MCF 10A (cell line): ENCODE measurements at places on chromosomes 16 and 17. TPM values are rescaled to one million over a fixed set of nuclear protein-coding genes. Genes with fewer than 3 reads are reported as not detected.

- DNase-seq = peak; percentile 80
Measured at GRCh38 chr16:4200000-4200780, 41.7 kb downstream of the SRL start.

ACSM5 gene
- 0.22 and 0.54 TPM in 2 replicates for total RNA-seq

KRTAP4-3 gene
- total RNA-seq = not detected in 2 replicates

DNA sequence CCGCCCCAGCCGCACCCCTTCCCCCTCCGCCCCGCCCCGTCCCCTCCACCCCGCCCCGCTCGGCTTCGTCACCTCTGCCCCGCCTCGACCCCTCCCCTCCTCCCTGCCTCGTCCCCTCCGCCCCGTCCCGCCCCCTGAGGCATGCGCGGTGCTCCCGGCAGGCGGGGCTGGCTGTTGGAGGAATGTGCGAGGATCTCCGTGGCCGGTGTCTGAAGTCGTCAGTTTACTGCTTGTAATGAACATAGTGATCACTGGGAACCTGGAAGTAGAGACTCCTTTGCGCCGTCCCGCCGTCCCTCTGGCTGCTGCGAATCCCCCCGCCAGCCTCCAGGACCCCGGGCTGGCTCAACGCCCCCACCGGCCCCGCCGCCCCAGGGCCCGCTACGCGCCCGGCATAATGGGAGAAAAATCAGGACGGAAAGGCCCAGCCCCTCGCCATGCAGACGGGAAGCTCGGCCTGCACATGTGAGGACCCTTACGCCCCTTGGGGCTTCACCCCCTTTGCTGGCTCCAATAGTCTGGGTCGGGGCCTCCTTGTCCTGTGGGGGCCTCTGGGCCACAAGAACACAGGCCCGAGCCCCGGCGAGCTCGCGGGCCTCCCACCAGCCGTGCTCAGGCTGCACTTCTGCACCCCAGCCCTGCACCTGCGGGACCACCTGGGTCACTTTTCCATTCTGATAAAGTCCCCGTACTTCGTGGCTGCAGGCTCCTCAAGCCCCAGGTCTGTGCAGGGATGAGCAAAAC lies 743.1 kb downstream of the KCNJ18 start:
- DNase-seq = no peak

DNA sequence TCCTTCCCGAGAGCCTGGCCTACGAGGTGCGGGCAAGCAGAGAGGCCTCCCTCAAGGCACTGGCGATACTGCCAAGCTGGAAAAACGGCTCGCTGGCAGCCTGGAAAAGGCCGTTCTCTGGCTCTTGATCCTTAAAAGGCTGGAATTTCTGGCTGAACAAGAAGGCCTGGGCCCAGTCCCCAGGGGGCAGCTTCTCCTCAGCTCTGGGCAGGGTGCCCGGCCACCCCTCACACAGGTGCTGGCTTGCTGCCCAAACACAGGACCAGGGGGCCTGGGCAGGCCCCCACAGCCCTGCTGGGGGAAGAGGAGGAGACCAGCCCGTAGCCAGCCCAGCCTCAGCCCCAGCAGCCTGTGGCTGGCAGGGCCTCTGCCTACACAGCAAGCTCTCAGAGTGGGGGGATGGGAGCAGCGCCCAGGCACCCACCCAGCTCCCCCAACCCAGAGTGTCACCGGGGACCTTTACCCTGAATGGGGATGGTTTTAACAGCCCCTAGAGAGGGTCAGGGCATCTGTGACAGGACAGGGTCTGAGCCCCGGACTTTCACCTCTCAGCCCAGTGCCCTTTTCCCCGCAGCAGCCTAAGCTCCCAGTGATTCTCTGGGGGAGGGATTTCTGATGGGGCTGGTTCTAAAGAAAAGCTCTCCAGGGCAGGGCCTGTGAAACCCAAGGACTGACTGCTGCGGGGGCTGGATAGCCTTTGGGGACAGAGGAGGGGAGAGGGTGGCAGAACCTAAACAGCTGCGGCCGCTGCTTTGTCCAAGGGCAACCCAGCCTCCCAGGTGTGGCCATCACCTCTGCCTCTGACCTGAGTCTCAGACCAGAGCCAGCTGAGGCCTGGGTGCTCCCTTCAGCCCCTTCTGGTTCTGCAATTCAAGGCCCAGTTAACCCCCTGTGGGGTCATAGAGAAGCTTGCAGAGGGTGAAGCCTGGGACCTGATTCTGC lies 38.6 kb upstream of the TOB1 start:
- DNase-seq = peak; percentile 34

NEUROD2 gene
- total RNA-seq = not detected in 2 replicates

DNA sequence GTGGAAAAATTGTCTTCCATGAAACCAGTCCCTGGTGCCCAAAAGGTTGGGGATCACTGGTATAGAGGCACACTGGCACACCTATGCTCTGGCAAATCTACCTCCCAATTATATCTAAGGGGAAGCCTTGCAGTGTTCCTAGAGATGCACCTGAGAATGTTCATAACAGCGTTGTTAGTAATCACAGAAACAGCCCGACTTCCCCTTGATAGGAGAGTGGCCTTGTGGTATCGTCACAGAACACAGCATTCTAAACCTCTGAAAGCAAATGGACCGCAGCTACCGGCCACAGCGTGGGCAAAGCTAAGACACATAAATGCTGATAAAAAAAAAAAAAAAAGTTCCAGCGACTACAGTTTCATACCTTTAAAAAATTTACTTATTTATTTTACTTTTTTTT lies 39.1 kb upstream of the ADGRG1 start:
- DNase-seq = no peak

GRCh38 chr17:43393944-43394482 lies 4.8 kb upstream of the ARL4D start:
- DNase-seq = peak; percentile 92

MYH2 gene
- total RNA-seq = not detected in 2 replicates

GRCh38 chr17:78771758-78772382 lies 10.2 kb downstream of the CYTH1 start:
- DNase-seq = no peak

GRCh38 chr16:57994778-57995177 lies 5.7 kb downstream of the ZNF319 start:
- peak; percentile 60 for DNase-seq

- no peak for DNase-seq
Measured at GRCh38 chr17:74527081-74527480, 4.2 kb downstream of the CD300LB start.

CCDC43 gene
- 32.8 and 33.6 TPM in 2 replicates for total RNA-seq

DNA sequence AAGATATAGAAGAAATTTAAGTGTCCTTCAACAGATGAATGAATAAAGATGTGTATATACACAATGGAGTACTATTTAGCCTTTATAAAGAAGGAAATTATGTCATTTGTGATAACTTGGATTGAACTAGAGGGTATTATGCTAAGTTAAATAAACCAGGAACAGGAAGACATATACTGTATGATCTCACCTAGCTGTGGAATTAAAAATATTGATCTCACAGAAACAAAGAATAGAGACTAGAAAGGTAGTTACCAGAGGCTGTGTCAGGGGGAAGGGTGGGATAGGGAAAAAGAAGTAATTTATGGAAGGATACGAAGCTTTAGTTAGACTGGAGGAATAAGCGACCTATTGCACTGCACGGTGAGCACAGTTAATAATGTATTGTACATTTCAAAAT lies 5.4 kb upstream of the ZNF267 start:
- no peak for DNase-seq

DNA sequence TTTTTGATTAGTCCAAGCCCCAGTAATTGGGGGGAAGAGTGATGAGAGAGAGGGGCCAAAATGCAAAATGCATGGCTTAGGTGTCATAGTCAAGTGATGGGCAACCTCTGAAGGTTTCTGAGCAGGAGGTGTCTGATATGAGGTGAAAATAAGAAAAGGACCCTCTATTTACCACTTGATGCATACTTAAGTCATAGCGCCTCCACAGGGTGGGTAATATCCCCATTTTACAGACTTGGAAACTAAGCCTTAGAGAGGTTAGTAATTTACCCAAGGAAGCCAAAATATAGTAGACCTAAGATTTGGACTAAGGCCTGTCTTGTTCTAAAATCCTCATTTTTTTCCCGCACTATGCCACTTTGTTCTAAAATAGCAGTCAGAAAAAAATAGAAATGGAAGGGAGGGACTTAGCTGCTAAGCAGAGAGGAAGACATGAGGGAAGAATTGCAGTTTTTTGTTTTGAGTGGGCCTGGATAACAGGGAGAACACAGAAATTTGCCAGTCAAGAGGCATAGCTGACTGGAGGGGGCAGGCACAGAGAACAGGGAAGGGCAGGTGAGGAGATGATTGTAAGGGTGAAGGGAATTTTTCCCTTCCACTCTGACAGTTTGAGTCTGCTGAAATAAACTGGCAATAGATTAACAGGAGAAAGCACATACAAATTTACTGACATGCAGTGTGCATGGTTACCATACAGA lies 2.3 kb upstream of the GRB2 start:
- DNase-seq = no peak

- no peak for DNase-seq
Measured at GRCh38 chr16:46850619-46851555, 19.9 kb upstream of the C16orf87 start.

DNA sequence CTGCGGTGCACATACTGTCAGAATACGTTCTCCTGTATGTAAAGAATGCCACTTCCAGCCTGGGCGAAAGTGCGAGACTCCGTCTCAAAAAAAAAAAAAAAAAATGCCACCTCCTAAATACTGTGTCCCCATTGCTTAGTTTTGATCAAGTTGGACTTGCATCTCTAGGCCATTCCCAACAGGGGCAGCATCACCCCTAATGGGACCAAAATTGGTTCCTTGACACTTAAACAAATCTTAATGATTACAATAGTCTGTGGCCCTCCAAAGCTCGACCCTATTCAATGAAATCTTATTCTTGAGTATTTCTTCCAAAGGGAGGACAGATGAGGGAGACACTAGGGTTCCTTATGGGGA lies 154.7 kb upstream of the PLCG2 start:
- DNase-seq = no peak

GJC1 gene
- total RNA-seq = 6.9 and 7.9 TPM in 2 replicates

- DNase-seq = no peak
Measured at GRCh38 chr16:47493381-47494337, 32.5 kb downstream of the PHKB start.

DNA sequence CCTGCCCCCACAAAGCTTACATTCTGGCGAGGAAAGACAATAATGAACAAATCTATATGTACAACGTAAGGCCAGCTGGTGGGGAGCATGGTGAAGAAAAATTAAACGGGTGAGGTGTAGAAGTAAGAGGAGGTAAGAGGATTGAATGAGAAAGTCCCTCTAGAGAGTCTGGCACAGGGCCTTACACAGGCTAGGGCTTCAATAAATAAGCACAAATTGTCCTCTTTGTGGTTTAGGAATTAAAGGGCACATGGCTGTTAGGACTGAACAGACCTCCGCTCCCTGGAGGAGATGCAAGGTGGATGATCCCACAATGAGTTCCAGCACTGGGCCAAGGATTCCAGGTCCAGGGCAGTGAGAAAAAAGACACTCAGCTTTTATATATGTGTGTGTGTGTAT lies 43.1 kb upstream of the HAPSTR1 start:
- no peak for DNase-seq

GRCh38 chr16:30444231-30445148 lies 1.2 kb downstream of the SEPHS2 start:
- DNase-seq = no peak

DNA sequence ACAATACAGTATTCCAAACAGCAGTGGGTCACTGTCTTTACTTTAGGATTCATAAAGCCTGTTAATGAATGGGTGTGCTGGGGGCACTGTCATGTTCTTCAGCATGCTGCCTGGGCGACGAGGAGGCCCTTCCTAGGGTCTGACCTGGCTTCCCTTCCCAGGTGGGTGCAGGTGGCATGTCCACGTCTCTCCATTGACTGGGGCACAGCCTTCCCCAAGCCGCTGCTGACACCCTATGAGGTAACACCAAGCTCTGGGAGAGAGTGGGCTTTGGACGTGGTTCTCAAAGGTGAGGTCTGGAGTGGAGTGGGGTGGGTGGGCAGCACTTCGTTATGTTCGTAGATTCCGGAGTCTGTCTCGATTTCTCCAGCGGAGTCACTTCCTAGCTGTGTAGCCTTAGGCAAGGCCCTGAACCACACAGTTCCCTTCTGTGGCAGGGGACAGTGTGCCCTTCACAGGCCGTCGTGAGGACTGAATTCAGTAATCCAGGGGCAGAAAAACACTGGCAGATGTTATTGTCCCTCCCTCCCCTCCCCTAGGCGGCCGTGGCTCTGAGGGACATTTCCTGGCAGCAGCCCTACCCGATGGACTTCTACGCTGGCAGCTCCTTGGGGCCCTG lies 771 bp upstream of the OVCA2 start:
- DNase-seq = no peak

PDILT gene
- total RNA-seq = not detected in 2 replicates

GRCh38 chr16:55471448-55472097 lies 7.4 kb upstream of the MMP2 start:
- peak; percentile 75 for DNase-seq

DNA sequence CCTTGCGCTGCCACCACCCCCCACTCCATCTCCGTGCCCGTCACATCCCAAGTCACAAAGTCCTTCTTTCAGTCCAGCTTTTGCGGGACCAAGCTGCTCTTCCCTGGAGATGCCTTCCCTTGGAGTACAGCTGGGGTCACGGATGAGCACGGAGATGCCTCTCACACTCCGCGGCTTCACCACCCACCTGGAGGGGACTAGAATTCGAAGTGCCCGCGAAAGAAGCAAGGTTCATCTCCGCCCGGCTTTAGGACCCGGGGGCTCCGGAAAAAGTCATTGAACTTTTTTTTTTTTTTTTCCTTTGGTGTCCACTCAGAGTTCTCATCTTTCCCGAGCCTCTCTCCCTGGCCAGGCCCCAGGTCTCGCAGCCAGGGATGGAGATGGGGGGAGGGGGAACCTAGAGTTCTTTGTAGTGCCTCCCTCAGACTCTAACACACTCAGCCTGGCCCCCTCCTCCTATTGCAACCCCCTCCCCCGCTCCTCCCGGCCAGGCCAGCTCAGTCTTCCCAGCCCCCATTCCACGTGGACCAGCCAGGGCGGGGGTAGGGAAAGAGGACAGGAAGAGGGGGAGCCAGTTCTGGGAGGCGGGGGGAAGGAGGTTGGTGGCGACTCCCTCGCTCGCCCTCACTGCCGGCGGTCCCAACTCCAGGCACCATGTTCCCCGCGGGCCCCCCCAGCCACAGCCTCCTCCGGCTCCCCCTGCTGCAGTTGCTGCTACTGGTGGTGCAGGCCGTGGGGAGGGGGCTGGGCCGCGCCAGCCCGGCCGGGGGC lies at the start of gene FKBP10:
Gene FKBP10, plus strand, starts transcription at position 624 of the 771 bp plus-strand sequence. Its CDS starts 31 bp downstream, at position 655.
- DNase-seq = peak; percentile 84

- no peak for DNase-seq
Measured at GRCh38 chr16:60137891-60138290, 1403.8 kb upstream of the GOT2 start.
